ENCODE measurements at places on chromosomes 3 and 15.

- no peak for DNase-seq
These were observed 90.6 kb downstream of the TNFAIP8L3 start for GRCh38 chr15:51004103-51004551.

DNA sequence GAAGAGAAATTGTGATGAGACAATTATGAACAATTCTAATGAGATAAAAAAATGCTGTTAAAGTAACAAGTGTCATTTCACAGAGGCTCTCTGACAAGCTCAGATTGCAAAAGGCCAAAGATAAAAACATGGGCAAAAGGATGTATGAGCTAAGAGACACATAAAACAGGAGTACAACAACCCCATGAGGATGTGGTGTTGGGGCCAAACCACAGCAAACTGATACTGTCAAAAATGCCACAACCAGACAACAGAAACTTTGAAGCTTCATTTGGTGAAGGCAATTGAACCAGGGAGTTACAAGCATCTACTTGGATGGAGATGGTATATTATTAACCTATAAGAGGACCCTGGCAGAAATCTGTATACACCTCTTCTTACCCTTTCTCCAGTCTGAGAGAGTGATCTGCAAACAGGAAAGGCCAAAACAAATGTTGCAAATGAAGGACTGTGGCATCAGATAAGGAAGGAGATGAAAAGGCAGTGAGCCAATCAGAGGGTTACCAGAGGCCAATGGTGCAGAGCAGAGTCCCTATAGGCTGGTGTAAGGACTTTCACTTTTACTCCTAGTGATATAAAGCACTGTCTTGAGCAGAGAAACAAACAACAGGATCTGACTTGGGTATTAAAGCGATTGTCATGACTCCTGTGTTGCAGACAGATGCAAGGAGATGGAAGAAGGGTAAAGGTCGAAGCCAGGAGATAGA, 659.0 kb downstream of the NTRK3 start:
- no peak for DNase-seq

DNA sequence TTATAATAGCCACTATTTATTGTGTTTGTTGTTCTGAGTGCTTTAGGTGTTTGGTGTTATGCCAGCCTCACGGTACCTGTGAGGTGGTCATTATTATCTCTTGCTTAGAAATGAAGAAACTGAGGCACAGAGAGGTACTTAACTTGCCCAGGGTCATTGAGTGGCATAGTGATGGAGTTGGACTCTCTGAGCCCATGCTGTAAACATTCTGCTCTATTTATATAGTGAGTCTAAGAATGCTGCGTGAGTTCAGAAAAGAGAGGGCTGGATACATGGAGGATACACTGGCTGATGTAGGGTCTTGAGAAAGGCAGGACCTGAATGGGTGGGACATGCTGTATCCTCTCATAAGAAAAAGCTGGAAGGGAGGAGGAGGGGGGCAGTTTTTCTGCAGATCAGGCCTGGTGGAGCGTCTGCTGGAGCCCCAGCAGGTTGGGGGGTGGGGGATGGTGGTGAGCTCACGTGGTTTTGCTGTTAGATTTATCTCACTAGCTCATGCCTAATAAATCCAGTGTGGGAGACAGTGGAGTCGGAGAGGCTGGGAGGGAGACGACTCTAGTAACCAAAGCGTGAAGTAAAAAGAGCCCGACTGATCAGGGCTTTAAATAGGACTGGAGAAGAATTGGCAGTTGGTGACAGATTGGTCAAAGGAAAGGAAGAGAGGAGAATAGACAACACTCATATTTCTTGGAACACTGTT, 16.0 kb downstream of the MED12L start:
- no peak for DNase-seq

GRCh38 chr3:22746221-22746620, 456.9 kb upstream of the UBE2E2 start:
- DNase-seq = no peak

DNA sequence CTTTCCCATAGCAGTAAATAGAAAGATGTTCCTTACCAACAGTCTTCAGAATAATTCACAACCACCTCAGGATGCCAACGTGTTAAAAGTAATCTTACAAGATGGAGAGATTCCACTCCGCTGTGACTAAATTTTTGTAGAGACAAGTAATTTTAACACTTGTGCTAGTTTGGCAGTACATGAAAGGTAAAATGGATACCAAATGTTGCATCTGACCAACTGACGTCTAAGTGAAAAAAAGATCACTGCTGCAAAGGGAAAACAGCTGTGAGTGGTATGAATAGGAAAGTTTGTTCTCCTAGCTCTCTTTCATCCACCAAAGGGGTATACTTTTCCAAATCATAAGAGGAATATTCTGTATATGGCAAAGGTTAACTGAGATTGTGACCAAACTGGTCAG, 2.6 kb downstream of the SPG21 start:
- no peak for DNase-seq

DNA sequence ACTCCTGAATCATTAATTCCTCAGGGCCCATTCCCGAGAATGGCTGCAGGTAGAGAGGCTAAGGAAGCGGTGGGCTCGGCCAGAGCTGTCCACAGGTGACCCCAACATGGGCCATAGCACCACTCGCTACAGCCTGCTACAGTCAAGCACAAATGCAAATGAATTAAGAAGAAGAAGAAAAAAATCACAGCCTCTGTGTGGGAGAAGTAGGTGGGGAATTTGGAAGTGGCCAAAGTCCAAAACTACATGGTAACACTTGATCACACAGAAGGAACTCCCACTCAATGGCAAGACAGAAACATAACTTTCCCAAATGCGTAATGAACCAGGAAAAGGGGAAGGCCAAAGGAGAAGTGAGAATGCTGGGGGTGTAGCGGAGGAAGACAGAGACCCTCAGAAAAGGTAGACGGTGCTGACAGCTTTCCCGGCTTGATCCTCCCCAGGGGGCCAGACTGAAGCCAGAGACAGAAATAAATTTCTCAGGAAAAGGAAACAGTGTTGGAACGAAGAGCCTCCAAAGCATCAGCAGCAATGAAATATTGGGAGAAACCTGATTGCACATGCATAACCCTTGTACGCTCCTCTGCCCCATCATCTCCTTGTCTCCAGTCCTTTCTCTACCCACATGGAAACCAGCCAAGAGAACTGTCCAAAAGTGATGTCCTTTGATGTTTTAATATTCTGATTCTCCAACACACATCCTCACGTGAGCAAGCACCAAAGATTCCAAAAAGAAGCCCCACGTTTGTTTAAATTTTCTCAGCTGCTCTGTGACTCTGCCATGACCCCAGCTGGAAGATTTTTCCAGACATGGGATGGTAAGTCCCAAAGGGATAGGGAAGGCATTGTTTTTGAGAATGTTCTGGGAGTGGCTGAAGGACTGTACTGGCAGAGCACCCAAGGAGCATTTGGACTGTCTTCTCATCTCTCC, 107.6 kb downstream of the OXNAD1 start:
- no peak for DNase-seq

DNA sequence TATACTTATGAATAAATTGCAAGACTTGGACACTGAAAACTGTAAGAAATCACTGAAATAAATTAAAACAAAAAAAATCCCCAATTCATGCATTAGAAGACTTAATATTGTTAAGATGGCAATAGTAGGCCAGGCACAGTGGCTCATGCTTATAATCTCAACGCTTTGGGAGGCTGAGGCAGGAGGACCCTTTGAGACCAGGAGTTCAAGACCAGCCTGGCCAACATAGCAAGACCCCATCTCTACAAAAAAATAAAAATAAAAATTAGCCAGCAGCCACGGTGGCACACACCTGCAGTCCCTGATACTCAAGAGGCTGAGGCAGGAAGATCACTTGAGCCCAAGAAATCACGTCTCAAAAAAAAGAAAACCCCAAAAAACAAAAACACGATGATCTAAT, 35.8 kb downstream of the CPEB1 start:
- no peak for DNase-seq

DNA sequence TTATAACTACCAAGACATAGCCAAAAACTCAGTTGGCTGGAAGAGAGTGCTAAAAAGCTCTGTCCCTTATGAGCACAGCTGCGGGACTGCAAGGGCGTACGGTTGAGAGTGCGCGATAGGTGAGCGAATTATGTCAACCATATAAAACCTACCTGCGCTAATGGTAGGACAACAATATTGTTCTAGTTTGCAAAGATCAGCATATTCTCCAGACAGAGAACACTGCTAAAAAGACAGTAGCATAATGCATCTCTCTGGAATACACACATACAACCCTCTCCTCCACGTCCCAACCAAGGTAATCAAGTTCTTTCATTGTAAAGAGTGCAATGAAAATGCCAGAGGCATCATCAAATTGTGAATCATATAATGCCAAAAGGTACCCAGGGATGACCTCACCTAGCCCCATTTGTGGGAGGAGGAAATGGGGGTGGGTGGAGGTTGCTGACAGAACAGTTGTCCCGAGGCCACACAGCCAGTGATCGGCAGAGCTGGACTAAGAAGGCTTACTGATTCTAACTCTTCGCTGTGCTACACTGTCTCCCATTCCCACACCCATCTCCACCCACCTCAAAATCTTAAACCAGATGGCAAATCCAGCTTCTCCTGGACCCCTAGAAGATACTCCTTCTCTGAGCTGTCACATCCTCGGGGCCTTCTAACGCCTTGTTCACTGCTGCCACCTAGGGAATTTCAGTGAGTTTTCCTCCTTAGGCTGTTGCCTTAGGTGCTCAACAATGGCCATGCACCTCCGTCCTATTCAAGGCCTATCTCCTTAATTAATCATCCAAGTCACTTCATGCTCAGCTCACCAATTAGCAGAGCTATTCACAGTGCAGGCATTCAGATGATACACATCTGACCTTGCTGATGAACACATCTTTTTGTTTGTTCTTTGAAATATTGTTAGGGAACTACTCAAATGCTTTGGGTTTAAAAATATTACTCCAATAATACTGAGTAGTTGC, 60.7 kb downstream of the RPL22L1 start:
- peak; percentile 41 for DNase-seq

- no peak for DNase-seq
These were observed 59.6 kb downstream of the ITGA11 start for GRCh38 chr15:68372291-68372811.

DNA sequence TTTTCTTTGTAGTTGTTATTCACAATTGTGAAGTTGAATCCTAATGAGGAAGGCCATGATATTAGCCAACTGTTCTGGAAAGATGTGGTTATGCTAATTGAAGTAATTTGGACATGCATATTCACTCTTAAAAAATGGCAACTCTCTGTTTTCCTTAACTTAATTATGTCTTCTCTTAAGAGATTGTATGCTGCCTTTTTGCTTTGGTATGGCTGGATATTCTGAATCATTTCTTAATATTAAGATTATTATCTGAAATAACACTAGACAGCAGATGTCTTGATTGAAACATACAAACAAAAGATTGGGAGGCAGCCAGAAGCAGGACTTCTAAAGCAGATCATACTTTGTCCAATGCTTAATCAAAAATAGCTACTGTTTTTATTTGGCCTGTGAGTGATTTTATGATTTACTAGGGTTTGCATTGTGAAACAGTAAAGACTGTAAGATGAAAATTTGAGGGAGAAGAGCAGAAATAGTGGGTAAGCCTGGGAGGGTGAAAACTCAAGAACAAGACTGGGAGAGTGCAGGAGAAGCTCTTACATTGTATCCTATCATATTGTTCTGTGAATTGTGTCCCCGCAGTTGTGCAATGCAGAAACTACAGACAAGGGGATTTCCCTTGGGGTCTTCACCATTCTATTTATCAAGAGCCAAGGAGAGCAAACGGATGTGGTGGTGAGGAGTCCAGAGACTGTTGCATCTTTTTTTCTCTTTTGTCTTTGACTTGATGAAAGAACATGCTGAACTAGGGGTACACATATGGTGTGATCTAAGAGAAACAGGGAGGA, 554.8 kb downstream of the TUSC7 start:
- DNase-seq = no peak

GRCh38 chr3:12946649-12947316, 105.4 kb upstream of the RPL32 start:
- no peak for DNase-seq

DNA sequence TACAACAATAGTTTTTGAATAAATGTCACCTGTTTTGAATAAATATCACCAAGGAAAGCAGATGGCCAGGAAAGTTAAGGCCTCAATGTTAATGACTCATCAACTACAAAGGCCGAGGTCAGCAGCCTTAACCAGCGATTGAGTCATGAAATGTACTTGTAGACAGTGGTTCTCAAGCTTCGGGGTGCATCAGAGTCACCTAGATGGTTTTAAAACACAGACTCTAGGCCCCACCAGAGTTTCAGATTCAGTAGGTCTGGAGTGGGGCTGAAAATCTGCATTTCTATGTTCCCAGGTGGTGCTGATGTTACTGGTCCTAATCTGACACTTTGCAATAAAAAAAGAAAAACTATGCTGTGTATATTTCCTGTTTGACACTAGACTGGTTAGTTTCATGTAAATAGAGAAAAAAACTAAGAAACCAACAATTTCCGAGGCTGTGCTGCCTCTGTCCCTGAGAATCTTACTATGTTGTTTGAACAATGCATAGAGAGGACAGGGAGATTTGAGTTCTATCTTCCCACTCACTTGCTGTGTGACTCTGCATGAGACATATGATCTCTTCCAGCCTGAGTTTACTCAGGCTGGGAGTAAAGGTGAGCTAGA, 9.8 kb downstream of the RAB27A start:
- DNase-seq = no peak

DNA sequence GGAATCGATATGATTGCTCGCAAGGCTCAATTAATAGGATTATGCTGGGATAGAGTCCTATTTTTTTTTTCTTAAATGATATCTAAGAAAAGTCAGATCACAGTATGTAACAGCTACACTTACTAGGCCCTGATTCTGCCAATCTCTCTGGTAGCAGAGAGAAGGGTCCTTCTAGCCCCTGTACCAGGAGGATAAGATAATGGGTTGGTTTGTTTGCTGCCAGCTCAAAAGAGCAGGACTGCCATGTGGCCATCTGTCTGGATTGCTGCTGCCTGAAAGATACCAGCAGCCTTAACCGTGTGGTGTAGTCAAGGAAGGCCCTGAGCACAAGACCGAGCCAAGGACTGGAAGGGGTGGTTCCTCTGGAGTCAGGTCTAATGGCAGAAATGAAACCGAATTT, 236.4 kb downstream of the KLF13 start:
- no peak for DNase-seq

GRCh38 chr3:15542614-15543013, 21.1 kb upstream of the COLQ start:
- DNase-seq = no peak

DNA sequence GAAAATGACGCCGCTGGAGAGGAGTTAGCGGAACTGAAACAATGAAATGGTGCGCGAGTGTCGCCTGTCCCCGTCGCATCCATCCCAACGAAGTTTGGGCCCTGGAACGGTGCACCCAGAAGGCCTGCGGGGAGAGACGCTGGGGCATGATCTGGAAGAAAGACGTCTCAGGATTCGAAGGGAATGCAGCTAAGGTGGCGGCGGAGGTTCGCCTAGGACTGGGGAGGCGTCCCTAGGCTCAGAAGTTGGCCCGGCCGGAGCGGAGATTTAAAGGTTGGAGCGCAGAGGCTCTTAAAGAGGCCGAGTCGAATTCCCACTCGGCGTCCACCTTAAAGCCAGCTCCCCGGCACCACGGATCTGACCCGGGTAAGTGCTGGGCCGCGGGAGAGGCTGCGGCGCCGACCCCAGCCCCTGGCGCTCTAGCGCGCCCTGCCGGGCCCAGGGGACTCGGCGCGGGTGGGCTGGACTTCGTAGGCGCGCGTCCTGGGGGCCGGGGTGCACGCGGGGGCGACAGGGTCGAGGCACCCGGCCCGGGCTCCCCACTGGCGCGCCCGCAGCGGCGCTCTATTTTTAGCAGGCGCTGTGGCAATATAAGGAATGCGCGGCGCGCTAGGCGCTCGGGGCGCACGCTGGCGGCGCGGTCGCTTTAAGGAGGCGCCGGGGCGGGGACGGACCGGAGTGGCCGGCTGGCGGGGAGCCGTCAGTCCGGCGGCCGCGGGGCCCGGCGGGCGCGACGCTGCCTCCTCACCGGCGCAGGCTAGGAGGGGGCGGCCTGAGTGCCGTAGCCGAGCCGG, at the start of gene MRAS:
TSS of gene MRAS (plus strand) at position 620 of the 794 bp plus-strand sequence. CDS start 24,305 bp downstream, outside the sequence.
- DNase-seq = peak; percentile 46

GRCh38 chr3:127735767-127736693, 63.3 kb downstream of the ABTB1 start:
- DNase-seq = no peak
